ENCODE measurements at places on chromosomes 3 and 15. TPM values are rescaled to one million over a fixed set of nuclear protein-coding genes. Genes with fewer than 3 reads are reported as not detected.
A peak's percentile ranks its signal among the peaks of the same experiment; 100 is the strongest.

DNA sequence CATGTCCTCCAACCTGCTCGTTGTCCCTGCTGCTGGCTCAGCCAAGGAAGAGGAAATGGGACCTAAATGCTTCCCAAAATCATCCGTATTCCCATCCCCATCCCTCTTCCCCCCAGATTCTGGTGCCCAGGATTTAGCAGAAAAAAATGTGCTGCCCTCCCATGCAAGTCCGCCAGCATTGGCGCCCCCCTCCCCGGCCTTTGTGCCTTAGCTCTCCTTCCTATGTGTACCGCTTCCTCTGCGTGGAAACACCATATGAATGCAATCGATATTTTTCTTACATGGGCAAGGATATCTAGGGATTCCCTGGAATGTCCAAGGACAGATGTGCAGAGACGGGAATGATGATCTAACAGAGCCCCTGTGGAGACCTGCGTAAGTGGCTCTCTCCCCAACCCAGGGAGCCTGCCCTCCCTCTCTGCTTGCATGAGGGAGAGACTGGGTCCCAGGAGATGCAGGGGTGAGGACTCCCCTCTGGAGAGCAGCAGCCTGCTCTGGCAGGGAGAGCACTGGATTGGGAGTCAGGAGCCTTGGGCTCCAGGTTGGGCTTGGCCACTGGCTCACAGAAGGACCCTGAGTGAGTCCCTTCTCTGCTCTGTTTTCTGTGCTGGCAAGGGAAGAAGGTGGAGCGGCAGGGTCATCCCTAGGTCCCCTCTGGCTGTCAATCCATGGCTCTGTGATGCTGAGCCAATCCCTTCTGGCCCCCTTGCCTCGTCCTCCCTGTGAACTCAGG, 227.2 kb downstream of the XXYLT1 start:
- no peak for DNase-seq
- peaks cover 6% of the 10 kb centered on the region for H3K4me1 ChIP-seq
- no peak overlapping the region for H3K27ac ChIP-seq
- H3K4me3 ChIP-seq, result no peak overlapping the region
- no peaks in the 10 kb centered on the region for H3K36me3 ChIP-seq

DNA sequence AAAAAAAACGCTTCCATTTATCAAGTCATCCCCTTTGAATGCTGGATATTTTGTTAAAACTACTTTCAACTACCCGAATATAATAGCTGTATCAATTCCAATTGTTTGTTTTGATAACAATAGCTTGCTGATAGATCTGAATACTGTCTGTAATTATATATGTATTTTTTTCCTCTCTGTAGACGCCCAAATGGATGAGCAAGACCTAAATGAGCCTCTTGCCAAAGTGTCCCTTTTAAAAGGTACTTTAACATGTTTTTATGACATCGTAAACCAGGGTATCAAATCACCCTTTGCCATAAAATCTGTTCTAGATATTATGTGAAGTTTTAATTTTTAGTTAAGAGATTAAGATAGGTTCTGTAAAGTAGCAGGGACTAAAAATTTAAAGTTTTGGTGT, 111.5 kb upstream of the FLNB start:
- H3K36me3 ChIP-seq, result no peaks in the 10 kb centered on the region
- H3K27me3 ChIP-seq, result no peaks in the 10 kb centered on the region
- no peak overlapping the region for H3K4me3 ChIP-seq
- H3K27ac ChIP-seq, result no peak overlapping the region
- DNase-seq, result no peak

The MAP3K13 gene
- total RNA-seq, result 18.9 TPM

GRCh38 chr15:91624353-91624968, 229.0 kb upstream of the SLCO3A1 start:
- no peak overlapping the region for H3K27ac ChIP-seq
- no peaks in the 10 kb centered on the region for H3K36me3 ChIP-seq
- no peaks in the 10 kb centered on the region for H3K27me3 ChIP-seq
- no peak for DNase-seq
- H3K4me3 ChIP-seq, result no peak overlapping the region
- peaks cover 10% of the 10 kb centered on the region for H3K4me1 ChIP-seq

- no peak within 1 kb of the TSS for H3K27ac ChIP-seq
- H3K27me3 ChIP-seq, result peaks cover 29% of the 10 kb centered on the region
- 0 out of 2 replicates have a peak, but pooled peaks cover 6% of the 10 kb centered on the region for H3K4me1 ChIP-seq
- H3K4me3 ChIP-seq, result peak within 1 kb of the TSS; percentile 62
Observed at GRCh38 chr3:161104561-161105551, at the start of gene B3GALNT1. TSS of gene B3GALNT1 (minus strand) at chr3:161105349. CDS start at chr3:161086754, 18,595 bp downstream.

DNA sequence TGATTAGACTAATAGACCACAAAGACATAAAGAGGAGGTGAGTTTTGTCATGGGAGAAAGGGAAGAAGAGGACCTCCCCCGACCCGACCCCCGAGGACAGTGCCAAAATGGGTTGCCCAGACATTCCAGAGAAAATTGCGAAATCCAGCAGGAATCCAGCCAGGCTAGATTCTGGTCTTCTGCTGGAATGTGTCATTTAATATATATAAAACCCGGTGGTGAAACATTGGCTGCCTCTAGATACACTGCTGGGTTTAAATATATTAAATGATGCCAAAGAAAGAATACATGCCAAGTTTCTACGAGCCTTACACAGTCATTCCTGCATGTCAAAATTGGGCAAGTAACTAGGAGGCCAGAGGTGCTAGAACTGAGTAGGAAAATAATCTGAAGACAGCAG, 45.3 kb upstream of the SPESP1 start:
- peak; percentile 72 for DNase-seq
- H3K36me3 ChIP-seq, result no peaks in the 10 kb centered on the region
- H3K27me3 ChIP-seq, result no peaks in the 10 kb centered on the region
- H3K27ac ChIP-seq, result no peak overlapping the region

GRCh38 chr15:36737430-36737891, 158.0 kb downstream of the CDIN1 start:
- no peaks in the 10 kb centered on the region for H3K4me1 ChIP-seq
- H3K27me3 ChIP-seq, result no peaks in the 10 kb centered on the region
- DNase-seq, result no peak
- H3K4me3 ChIP-seq, result no peak overlapping the region
- H3K36me3 ChIP-seq, result no peaks in the 10 kb centered on the region
- no peak overlapping the region for H3K27ac ChIP-seq

The DHFR2 gene
- 1.3 TPM for total RNA-seq

GRCh38 chr3:189776149-189776824, 145.1 kb downstream of the TP63 start:
- no peak overlapping the region for H3K27ac ChIP-seq
- peak; percentile 50 for DNase-seq
- peaks cover 99% of the 10 kb centered on the region for H3K27me3 ChIP-seq
- no peak overlapping the region for H3K4me3 ChIP-seq
- H3K36me3 ChIP-seq, result no peaks in the 10 kb centered on the region

GRCh38 chr3:58071480-58071971, 63.3 kb downstream of the FLNB start:
- H3K4me3 ChIP-seq, result no peak overlapping the region
- no peaks in the 10 kb centered on the region for H3K36me3 ChIP-seq
- H3K4me1 ChIP-seq, result 0 out of 2 replicates have a peak, but pooled peaks cover 8% of the 10 kb centered on the region
- H3K27ac ChIP-seq, result no peak overlapping the region
- H3K27me3 ChIP-seq, result no peaks in the 10 kb centered on the region

GRCh38 chr3:183328823-183329222, 75.8 kb downstream of the B3GNT5 start:
- no peak overlapping the region for H3K27ac ChIP-seq
- no peak for DNase-seq
- no peaks in the 10 kb centered on the region for H3K27me3 ChIP-seq
- H3K4me1 ChIP-seq, result peaks cover 27% of the 10 kb centered on the region

DNA sequence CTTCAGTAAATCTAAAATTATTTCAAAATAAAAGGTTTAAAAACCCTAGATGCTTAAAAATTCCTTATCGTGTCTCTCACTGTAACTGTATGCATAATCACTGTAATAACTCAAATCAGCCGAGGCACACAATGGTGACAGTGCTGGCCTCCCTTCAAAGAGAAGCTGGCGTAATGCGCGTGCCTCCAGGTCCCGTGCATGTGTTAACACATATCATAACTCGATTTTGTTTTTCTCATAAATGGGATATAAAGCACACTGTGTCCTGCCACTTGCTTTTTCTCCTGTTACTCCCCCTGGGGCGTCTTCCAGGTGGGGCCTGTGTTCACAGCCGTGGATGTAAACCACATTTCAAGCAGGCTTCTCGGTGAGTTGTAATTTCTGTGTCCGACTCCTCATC, 56.0 kb downstream of the TPRA1 start:
- H3K4me3 ChIP-seq, result no peak overlapping the region
- H3K27ac ChIP-seq, result no peak overlapping the region
- H3K27me3 ChIP-seq, result no peaks in the 10 kb centered on the region
- H3K36me3 ChIP-seq, result no peaks in the 10 kb centered on the region

The VPS33B gene
- 8.8 TPM for total RNA-seq

GRCh38 chr3:30692498-30693130, 86.2 kb downstream of the TGFBR2 start:
- peaks cover 8% of the 10 kb centered on the region for H3K36me3 ChIP-seq
- no peaks in the 10 kb centered on the region for H3K27me3 ChIP-seq
- H3K27ac ChIP-seq, result no peak overlapping the region

DNA sequence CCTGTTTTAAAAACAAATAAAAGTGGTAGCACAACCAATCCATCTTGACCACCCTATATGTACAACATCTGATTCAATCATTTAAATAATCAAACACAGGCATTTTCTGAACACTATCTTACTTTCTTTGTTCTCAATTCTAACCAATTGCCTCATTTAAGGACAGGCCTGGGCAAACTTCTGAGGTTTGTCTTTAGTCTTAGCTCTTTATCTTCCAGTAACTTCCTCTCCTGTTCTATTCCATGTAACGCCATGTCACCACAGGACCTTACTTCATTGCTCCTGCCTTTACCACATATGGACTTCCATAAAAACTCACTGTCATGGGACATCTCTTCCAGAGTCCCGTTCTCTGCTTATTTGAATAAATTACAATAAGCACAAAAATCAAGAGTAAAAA, 14.9 kb downstream of the HDGFL3 start:
- no peaks in the 10 kb centered on the region for H3K36me3 ChIP-seq
- H3K27me3 ChIP-seq, result no peaks in the 10 kb centered on the region
- H3K27ac ChIP-seq, result no peak overlapping the region
- no peak for DNase-seq
- H3K4me3 ChIP-seq, result no peak overlapping the region

- H3K4me1 ChIP-seq, result no peaks in the 10 kb centered on the region
- H3K27me3 ChIP-seq, result no peaks in the 10 kb centered on the region
- peak overlapping the region; percentile 23 for H3K4me3 ChIP-seq
- DNase-seq, result no peak
- H3K27ac ChIP-seq, result no peak overlapping the region
Observed at GRCh38 chr15:20352241-20353200, 189.1 kb downstream of the GOLGA6L6 start.

- no peak overlapping the region for H3K27ac ChIP-seq
- H3K4me3 ChIP-seq, result no peak overlapping the region
- H3K27me3 ChIP-seq, result no peaks in the 10 kb centered on the region
- peak; percentile 74 for DNase-seq
- H3K4me1 ChIP-seq, result peaks cover 4% of the 10 kb centered on the region
Observed at GRCh38 chr3:181948286-181948685, 236.6 kb downstream of the SOX2 start.

The ABHD14A gene
- total RNA-seq, result 4.3 TPM

The LIPH gene
- total RNA-seq, result 0.16 TPM

The CEMIP gene
- 4.1 TPM for total RNA-seq

DNA sequence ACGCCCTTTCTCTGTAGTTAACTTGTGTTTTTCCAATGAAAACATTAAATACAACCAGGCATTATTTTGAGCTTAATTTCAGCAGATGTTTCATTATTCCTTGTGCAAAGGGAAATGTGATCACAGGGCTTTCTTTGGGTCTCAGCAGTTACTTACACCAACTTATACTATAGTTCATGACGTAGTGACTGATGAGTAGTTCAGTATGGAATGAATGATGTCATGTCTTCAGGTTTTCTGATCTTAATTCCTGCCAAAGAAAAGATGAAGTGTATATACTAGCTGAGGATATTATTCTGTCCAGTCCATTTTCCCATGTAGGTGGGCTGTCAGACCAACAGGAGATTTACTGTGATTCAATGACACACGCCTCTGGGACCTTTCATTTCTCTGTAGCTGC, 61.3 kb downstream of the MYRIP start:
- H3K4me3 ChIP-seq, result no peak overlapping the region
- H3K27me3 ChIP-seq, result no peaks in the 10 kb centered on the region
- no peaks in the 10 kb centered on the region for H3K4me1 ChIP-seq
- no peak overlapping the region for H3K27ac ChIP-seq

DNA sequence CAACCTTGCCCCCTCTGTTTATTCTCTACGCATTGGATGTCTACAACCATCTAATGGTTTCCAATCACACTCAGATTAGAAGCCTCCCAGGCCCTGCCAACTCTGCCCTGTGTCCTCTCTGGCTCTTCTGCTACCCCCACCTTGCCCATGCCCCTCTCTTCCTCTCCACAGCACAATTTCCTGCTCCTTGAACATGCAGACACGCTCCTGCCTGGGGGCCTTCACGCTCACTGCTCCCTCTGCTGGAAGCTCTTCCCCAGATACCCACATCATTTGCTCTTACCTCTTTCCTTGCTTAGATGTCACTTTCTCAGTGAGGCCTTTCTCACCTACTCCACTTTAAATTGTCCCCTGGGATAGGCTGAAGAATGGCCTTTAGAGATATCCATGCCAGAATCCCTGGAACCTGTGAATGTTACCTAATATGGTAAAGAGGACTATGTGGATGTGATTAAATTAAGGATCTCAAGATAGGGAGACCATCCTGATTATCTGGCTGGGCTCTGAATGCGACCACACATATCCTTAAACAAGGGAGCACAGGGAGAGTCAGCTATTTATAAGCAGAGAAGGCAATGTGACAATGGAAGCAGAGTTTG, 9.9 kb downstream of the KY start:
- H3K36me3 ChIP-seq, result no peaks in the 10 kb centered on the region
- peaks cover 28% of the 10 kb centered on the region for H3K4me1 ChIP-seq
- peak; percentile 79 for DNase-seq

DNA sequence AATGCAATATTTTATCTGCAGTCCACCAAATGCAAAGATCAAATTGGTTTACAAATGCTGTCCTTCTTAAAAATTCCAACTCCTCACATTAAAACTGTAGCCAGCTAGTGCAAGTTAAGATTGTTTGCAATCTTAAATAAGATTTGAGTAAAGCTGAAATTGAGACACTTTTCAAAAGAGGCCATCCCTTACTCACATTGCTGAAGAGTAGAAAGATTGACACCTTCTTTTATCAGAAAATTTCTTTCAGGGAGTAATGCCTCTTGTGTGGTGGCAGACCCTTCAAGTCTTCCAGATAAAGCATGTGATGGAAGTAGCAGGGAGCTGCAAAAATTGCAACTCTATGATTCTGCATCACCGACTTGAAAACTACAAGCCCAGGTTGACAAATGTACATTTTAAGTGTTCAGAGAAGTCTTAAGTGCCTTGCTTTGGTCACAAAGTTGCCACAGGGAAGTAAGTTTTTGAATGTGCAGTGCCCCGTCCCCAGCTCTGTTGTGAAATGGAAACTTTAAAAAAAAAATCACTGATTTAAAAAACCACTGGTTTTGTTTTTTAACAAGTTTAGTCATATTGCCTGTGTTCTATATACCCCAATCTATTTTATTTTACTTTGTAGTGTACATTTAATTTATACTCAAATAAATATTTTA, 12.6 kb downstream of the CD86 start:
- peaks cover 12% of the 10 kb centered on the region for H3K4me1 ChIP-seq
- H3K27ac ChIP-seq, result no peak overlapping the region
- no peaks in the 10 kb centered on the region for H3K27me3 ChIP-seq
- DNase-seq, result no peak
- H3K4me3 ChIP-seq, result no peak overlapping the region
- H3K36me3 ChIP-seq, result no peaks in the 10 kb centered on the region

The RASGRF1 gene
- total RNA-seq, result 0.39 TPM
